Stimulated activated naive CD4-positive, alpha-beta T cell (primary cell): ENCODE measurements at places on chromosomes 2 and 18.

DNA sequence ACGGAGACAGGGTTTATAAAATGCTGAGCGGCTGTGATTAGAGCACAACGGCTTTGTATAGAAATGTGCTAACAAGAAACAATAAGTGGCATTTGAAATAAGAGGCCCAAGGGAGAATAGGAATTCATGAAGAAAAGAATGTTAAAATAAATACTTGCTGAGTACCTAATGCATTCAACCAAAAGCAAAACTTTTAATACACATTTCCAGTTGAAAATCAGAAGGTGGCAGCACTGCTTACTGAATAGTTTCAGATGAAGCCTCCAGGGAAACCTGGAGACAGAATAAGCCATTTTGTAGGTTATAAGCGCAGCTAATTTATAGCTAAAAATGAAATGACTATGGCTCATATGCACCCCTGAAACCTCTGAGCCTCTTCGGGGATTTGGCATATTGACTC, 286.6 kb downstream of the DPP10 start:
- DNase-seq = no peak

- DNase-seq = no peak
These were observed 10.7 kb downstream of the RBM43 start for GRCh38 chr2:151251012-151251411.

- no peak for DNase-seq
These were observed 10.3 kb upstream of the IL1R2 start for GRCh38 chr2:101981504-101981903.

DNA sequence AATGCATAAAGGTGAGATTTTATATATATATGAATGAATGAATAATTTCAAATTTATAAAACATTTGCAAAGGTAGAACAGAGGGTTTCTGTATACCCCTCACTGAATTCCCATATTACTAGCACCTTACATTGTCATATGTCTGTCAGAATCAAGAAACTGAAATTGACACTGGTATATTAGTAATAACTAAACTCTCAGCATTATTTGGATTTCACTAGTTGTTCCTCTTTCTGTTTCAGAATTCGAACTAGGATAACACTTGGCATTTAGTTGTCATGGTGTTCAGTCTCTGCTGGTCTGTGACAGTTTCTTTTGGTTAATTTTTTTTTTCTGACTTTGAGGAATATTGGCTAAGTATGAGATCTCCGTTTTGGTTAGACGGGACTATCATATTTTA, 275.9 kb downstream of the DCC start:
- no peak for DNase-seq

DNA sequence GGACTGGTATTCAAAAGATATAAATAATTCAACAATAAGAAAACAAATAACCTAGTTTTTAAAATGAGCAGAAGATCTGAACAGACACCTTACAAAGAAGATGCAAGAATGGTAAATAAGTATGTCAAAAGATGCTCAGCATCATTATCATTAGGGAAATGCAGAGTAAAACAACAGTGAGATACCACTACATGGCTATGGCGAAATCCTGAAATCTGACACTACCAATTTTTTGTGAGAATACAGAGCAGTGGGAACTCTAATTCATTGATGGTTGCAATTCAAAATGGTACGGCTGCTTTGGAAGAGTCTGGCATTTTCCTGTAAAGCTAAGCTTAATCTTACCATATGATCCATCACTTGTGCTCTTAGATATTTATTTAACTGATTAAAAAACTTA, 151.8 kb downstream of the UBR3 start:
- DNase-seq = no peak

DNA sequence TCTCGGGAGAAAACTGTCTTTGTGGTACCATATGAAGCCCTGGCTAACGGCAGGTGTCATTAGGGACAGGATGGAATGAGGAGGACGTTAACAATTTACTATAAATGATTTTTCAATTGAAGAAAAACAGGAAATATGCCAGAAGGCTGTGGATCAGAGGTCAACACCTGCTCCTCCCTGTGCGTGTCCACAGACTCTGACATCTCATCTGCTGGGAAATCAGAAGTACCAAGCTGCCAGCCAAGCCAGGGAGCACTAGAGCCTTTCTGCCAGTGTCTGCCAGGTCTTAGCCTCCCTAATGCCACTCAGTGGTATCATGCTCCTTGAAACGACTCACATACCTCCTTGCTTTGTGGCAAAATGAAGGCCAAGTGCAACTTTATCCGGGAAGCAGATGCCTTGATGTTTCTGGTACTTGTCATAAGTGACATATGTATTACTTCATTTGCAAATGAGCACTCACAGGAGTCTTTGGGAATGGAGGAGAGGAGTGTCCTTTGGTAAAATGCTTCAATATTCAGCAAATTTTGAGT, 541.1 kb downstream of the SATB2 start:
- DNase-seq = no peak

DNA sequence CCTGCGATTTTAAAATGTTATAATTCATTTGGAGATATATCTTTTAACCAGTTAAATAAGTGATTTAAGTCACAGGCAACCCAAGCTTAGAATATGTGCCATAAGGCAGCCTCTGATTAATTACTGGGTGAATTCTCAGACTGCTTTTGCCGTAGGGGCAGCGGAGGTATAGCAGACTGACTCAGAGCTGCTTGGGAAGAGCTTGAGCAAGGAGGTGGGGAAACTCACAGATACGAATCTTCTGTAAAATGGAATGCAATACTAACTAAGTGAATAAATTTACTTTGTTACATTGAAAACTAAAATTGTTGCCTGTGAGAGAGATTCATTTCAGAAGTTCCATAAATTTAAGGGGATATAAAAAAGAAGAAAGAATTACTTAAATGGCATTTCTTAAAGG, 115.4 kb downstream of the KYNU start:
- no peak for DNase-seq

DNA sequence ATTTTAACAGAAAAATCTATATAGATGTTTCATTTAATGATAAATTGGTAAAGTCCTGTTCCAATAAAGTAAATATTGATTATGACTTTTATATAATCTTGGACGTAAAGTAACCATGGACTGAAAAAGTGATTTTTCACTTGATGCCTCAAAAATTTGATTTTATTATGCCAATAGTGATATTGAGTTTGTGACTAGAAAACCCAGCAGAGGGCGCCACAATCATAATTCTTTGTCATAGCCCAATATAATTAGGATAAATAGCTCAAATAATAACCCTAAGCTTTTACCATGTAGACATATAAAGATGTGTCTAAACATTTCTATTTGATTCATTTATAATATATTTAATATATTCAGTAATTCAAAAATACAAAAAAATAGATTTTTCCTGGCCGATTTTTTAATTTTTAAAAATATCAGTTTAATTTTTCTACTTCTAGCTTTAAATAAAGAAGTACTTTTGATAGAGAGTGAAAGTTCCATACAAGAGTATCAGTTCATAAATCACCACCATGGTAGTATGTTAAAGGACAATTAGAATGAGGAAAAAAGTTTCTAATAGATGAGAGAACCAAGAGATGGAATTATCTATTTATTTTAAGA, 30.7 kb downstream of the CAMKMT start:
- peak; percentile 10 for DNase-seq

GRCh38 chr2:76556018-76556417, 845.3 kb upstream of the GCFC2 start:
- DNase-seq = no peak

DNA sequence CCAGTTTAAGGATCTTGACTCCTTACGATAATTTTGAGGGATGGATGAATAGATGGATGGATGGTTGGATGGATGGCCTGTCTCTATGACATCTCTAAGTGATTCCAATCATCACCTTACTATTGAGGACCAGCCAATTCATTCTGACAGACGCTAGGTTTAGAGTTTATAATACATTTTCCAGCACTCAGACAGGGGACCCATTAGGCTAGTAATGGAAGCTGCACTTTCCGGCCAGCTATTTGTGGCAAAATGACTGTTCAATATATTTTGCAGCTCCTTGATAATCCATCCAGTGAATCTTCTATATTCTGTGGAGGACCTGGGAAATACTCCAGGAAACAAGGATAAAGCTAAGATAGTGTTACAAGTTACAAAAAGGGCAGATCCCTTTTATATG, 262.9 kb downstream of the TDRD15 start:
- DNase-seq = no peak

DNA sequence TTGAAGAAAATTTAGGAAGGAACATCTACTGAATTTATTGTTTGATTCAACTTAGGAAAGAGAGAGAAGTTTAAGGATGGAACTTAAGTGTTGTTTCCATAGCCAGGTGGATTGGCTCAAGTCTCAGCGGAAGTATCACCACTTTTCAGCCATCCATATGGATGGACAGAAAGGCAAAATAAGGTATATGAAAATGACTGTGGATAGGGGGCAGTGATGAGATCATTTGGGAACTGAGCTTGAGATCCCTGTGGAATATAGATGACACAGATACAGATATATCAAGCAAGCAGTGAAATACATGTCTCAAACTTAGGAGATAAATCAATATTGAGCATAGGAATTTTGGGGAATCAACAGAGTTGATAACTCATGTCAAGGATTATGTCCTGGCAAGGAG, 1462.7 kb upstream of the NXPH2 start:
- DNase-seq = no peak

- no peak for DNase-seq
These were observed 80.1 kb downstream of the AFF3 start for GRCh38 chr2:100062336-100062735.

DNA sequence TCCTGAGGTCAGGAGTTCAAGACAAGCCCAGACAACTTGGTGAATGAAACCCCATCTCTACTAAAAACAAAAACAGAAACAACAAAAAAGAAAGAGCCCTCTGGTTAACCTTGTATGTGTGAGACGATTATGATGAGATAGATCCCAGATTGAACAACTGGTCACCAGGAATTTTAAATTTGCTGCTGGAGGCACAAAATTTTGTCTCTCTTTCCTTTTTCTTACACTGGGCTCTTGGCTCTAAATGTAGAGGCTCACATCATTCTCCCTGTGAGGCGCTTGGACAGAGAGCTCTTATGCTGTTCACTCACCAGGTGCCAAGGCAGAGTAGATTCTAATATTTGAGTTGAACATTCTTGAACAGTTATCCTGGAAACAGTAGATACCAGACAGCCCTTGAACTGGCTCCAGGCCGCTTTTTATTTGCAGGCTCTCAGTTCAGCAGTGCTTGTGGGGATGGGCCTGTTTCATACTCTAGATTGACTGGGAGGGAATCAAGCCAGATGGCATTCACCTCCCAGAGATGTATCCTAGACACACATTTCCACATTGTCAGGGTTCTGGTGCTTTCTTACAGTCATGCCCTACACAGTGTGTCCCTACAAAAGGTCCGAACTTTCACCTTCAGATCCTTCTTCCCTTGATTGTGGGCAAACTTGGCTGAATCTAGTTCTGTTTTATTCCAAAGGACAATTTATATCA, 1159.6 kb downstream of the RPIA start:
- no peak for DNase-seq

- DNase-seq = no peak
These were observed 987.4 kb downstream of the SUCLG1 start for GRCh38 chr2:83471655-83472054.

DNA sequence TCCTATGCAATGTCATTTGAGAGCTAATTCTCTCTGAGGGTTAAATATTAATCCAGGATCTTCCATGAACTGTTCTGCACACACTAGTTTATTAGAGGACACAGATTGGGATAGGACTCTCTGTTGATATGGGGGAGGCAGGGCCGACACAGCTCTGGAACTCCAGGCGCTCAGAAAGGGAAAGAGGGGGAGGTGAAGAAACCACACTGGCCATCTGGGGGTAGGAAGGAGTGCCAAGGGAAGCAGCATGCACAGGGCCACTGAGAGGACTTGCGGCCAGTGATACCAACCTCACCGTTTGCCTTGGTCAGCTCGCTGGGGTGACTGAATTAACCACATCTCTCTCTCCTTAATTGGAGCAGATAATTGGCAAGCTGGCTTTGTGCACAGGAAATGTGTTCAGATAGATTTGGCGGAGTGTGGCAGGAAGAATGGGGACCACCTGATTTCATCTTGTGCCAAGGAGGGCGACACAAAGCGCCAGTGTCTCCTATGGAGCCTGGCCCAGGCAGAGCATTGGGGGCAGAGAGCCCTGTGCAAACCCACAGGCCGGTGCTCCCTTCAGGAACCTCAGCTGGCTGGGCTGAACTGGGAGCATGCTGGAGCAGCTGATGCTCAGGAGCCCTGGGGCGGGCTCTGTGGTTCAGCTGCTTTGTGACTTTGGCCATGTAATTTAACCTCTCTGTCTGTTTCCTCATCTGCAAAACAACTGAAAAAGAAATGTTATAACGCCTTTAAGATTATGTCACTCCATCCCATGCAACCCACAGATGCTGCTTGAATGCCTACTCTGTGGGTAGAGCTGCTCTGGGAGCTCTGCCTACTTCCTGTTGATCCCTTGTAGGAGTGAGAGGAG, 114.7 kb upstream of the STON1 start:
- peak; percentile 24 for DNase-seq

DNA sequence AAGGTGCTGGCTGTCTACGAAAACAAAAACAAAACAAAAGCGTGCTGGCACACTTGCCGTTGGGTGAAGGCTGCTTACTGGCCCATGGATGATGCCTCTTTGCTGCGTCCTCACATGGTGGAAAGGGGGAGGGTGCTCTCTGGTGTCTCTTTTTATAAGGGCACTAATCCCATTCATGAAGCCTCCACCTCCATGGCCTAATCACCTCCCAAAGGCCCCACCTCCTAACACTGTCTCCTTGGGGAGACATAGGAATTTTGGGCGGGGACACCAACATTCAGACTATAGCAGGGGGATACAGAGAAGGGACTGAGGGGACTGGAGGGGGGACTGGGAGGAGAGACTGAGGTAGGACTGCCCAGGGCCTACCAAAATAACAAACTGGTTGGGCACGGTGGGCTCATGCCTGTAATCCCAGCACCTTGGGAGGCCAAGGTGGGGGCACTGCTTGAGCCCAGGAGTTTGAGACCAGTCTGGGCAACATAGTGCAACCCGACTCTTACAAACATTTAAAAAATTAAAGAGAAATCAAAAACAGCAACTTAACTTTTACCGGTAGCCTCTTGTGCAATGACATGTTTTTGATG, 14.5 kb downstream of the PTMA start:
- no peak for DNase-seq

DNA sequence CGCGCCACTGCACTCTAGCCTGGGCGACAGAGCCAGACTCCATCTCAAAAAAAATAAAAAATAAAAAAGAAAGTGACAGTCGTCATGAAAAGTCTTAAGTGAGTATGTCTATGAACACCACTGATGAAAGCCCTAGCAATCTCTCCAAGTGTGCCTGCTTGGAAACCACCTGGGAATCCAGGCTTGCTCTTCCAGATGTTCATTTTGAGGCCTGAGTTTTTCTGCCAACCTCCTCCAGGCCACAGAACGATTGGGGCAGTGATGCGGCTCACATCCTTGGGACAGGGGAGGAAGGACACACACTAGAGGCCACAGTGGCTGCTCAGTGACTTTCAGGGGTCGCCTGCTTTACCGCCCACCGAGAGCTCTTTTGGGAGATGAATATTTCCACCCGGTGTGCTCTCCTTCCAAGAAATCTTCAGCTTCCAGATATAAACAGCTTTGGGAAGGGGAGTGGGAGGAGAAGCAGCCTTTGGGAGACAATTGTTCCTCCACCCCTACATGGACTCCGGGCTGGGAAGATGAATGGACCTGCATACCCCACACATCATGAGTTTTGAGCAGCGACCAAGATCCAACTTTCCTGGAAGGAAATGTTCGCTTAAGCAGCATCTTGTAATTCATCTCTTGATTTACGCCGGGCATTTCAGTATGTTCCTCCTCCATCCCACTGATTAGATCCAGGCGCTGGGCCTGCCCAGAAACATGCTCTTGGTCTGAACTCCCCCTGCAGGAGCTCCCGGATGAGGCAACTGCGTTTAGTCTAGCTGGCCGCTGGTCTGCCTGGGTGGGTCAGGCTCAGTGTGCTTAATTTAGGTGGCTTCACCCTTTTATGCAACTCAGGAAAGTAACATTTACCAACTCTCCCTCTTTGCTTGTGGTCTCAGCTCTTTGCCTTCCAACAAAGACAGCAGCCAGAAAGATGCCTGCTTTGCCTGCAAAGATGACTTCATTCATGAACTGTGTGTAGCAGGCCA, 6.2 kb upstream of the ARMC9 start:
- no peak for DNase-seq
